ENCODE measurements at places on chromosomes 3 and 15.

GRCh38 chr3:128617557-128618397 is 32.8 kb downstream of the RPN1 start:
- DNase-seq, result peak; percentile 99

- no peak for DNase-seq
Measured at GRCh38 chr3:99087277-99087676, 185.8 kb upstream of the DCBLD2 start.

GRCh38 chr3:42012383-42012934 is 50.6 kb upstream of the ULK4 start:
- DNase-seq, result no peak

DNA sequence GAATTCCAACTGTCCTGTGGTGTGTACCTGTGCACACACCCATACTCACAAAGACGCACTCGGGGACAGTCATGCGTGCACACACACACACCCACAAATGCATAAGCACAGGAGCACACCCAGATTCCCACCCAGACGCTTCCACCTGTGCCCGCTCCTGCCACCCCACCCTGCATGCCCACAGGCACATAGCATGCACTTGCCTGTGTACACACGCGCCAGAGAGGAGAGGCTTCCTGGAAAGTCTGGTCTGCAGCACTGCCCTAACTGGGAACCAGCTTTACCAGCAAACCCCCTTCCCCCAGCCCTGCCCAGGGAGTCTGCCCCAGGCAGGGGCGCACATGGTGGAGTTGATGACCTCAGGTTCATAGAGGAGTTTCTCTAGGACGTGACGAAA is 246.2 kb downstream of the UACA start:
- no peak for DNase-seq

- no peak for DNase-seq
Measured at GRCh38 chr15:66023311-66023972, 154.2 kb downstream of the RAB11A start.

- DNase-seq, result peak; percentile 49
Measured at GRCh38 chr15:28125673-28126651, 26.8 kb upstream of the OCA2 start.

- DNase-seq, result no peak
Measured at GRCh38 chr3:426072-426471, 229.5 kb downstream of the CHL1 start.

GRCh38 chr15:94097552-94097951 is 133.8 kb upstream of the MCTP2 start:
- no peak for DNase-seq

- peak; percentile 68 for DNase-seq
Measured at GRCh38 chr3:9422712-9423424, 25.5 kb downstream of the SETD5 start.

GRCh38 chr15:91694831-91695210 is 158.7 kb upstream of the SLCO3A1 start:
- DNase-seq, result no peak

GRCh38 chr3:182246870-182247269 is 535.1 kb downstream of the SOX2 start:
- no peak for DNase-seq

GRCh38 chr15:38176691-38177090 is 75.9 kb upstream of the SPRED1 start:
- DNase-seq, result no peak

DNA sequence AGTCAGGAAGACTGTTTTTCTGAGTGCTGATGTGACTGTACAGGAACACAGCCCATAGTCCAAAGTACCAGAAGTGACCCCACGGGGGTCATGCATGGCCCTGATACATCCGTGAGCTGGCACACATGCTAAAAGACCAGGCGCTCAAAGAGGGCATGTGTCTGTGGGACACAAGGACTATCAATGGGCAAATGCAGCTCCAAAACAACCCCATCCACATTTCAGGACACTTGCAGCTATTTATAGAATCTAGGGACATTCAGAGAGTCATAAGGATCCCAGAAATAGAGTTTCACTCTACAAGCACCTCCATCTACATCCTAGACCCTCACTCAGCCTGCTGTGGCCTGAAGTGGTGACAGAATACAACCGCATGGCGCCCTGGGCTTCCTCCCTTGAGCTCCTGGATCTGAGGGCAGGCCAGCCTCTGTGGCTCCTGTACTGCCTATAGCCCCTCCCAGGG is 17.0 kb downstream of the SLC25A20 start:
- DNase-seq, result no peak

DNA sequence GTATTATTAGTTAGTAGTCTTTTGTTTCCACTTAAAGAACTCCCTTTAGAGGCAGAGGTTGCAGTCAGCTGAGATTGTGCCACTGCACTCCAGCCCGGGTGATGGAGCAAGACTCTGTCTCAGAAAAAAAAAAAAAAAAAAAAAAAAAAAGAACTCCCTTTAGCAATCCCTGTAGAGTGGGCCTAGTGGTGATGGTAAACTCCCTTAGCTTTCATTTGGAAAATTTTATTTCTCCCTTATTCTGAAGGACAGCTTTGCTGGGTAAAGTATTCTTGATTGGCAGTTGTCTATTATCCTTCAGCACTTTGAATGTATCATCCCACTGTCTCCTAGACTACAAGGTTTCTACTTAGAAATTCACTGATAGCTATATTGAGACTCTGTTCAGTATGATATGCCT is 46.0 kb downstream of the RPL39L start:
- DNase-seq, result no peak

DNA sequence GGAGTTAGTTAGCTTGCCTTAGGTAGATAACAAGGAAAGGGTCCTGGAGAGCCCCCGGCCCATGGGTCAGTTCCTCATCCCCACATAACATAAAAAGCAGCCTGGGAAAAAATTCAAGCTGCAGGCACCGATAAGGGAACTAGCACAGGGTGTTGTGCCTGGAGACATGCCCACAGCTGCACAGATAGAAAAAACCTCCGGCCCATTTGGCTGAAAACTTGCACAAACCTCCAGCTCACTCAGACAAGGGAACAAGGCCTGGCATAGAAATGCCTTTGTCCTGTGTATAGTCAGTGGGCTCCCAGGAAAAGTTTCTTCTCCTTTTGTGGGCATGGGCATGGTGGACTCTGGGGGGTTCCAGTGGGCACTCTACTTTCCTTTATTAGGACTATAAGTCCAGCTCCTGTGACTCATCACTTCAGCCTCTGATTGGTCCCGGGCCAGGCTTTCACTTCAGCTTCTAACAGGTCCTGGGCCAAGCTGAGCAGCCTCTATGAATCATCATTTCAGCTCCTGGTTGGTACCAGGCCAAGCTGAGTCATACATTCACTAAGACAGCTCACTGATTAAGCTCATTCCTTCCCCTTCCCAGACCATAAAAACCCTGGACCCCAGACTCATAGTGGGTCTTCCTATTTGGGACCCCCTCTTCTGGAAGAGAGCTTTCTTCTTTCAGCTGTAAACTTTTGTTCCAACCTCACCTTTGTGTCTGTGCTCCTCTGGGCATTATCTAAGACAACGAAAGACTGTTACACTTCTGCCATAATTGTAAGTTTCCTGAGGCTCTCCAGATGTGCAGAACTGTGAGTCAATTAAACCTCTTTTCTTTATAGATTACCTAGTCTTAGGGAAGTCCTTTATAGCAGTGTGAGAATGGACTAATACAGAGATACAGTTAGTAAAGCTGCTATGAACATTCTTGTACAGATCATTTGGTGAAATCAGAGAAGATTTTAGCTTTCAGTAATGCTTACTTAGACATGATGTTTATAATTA is 348.0 kb upstream of the DPPA4 start:
- DNase-seq, result no peak

- no peak for DNase-seq
Measured at GRCh38 chr3:61136191-61136590, 115.1 kb downstream of the FHIT start.

DNA sequence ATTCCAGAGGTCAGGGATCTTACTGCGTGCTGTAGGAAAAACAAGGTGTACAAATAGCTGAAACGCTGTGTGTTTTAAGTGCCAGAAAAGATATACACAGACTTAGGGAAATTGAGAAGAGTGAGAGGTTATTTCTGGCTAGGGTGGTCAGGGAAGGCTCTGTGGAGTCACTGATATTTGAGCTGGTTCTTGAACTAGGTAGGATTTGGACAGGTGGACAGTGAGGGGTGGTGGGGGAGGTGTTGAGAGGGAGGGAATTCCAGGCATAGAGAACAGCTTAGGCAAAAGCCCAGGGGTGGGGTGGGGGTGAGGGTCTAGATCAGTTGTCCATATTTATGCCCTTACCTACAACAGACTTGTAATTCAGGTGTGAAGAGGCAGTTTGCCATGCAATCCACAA is 7.0 kb downstream of the SEMA6D start:
- DNase-seq, result no peak

Measured in hematopoietic multipotent progenitor cell treated with erythropoietin and hydrocortisone succinate and interleukin-3 and kit ligand, for 17 days (in vitro differentiated cells).